ENCODE measurements at places on chromosomes 11 and 22.
A peak's percentile ranks its signal among the peaks of the same experiment; 100 is the strongest.

DNA sequence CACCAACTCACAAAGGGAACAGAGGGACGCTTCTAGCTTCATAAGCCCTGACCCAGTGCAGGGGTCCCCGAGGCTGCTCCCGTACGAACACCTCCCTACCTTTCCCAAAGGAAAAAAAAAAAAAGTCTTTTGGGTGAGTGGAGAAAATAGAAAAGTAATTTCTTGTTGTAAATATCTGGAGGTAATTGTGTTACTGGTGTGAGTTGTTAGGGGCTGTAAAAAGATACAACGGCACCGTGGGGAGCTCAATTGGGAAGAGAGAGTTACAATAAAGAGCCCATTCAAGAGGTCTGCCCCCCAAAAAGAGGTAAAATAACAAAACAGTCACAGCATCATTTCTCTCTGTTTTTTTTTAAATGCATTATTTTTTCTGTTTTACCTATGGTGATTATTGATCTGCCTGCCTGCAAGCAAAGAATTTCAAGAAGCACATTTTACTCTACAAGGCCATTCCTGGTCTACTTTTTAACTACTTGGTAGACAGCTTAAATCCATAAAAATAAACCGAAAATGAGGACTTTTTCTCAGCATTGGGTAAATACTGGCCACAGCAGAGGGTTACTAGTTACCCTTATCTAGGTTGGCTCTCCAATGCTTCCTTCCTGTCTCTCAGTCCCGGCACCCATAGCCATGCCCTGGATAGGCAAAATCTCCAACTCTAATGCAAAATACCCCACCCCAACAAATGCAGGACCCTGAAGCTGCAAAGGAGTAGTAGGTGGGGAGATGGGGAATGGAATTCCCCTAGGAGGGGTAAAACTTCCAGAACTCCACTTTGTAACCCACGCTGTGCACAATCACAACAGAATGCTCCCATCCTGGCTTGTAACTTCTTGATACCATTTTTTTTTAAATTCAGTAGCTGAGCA lies 3.1 kb downstream of the PAX6 start:
- no peak for DNase-seq

DNA sequence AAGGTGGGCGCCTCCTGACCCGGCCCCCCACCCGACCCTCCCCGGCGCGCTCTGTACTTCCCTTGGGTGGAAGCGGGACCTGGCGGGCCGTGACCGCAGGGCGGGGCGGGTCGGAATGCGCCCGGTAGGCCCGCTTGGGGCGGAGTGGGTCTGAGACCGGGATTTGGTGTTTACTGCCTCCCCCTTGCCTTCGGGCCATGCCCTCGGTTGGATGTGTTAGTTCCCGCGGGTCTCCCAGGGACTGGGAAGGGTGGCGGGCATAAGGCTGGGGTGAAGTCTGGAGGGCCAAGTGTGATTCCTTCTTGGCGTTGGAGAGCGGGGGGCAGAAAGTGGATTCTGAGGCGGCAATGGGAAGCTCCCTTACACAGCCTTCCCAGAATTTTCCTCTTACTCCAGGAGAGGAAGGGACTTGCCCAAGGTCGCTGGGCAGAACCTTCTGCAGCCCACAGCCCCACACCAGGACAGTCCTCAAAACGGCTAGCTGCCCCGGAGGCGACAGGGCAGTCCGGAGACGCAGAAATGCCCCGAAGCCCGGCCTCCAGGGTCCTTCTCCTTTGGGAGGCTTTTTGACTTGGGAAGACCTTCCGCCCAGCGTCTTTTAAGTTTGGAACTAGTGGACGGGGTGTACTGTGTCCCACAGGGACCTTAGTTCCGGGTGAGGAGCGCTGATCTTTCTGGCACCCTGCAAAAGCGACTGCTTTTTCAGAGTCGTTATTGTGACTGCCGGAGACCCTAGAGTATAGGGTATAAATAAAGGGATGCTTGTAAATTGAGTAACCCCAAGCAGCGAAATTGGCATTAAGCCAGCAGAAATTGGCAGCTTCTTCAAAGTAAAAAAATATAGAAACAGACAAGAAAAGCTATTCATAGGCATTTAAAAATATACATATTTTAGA lies 647 bp downstream of the SWAP70 start:
- peak; percentile 4 for DNase-seq

GRCh38 chr22:25764270-25765015 lies 22.5 kb downstream of the MYO18B start:
- DNase-seq: no peak

GRCh38 chr11:84720706-84721402 lies 906.3 kb downstream of the DLG2 start:
- DNase-seq: no peak

DNA sequence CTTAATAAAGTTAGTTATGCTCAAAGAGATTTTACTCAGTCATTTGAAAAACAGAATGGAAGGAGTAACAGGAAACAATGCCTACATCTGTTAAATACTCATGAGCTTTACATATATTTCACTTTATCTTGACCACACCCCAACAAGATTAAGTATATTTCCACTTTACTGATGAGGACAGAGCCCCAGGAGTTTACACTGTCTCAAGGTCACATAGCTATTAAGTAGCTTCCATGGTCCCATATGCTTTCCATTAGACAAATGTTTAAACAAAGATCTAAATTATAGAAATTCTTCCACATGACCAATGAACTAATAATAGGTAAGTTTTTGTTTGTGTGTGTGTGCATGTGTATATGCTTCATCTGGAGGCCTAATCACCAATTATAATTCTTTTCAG lies 30.2 kb downstream of the MRTFA start:
- DNase-seq: no peak

DNA sequence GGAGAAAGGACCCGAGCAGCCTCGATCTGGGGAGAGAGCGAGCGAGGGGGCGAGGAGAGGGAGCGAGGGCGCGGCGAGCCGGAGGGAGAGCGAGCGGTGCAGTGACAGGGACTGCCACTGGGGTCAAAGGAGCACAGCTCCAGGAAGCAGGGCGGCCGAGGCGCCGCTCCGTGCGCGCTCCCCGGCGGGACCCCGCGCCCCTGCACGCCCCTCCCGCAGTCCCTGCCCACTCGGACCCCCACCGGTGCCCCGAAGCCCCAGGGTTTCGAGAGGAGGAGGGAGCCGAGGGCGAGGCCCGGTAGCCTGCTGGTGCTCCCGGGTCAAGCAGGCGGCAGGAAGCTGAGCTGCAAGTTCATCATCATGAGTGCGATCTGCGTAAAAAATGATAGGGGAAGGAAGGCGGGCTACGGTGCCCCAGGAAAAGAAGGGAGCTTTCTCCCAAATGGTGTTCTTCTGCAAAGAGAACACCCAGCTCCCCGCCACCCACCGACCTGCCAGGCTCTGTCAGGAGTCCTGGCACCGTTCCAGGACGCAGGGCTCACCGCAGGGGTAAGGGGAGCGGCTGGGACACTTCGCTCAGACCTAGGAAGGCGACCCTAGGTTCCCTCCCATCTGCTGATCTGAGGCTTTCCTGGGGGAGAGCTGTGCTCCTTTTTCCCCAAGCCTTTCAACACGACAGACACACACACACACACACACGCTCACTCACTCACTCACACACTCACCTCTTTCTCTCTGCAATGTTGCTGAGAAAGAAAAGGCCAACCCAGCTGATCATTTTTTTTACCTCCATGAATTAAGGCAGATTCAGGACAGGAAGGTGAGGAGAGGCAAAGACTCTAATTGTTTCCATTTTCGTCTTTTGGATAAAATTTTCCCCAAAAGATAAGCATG lies at the start of gene MPPED2:
TSS of gene MPPED2 (minus strand) at position 103 of the 894 bp plus-strand sequence. CDS start 5,980 bp downstream, outside the sequence.
- DNase-seq: no peak
